ENCODE measurements at places on chromosomes 12 and 14.

GRCh38 chr12:122395319-122395718 is 27.1 kb downstream of the CLIP1 start:
- no peaks in the 10 kb centered on the region for H3K27me3 ChIP-seq
- no peak overlapping the region for H3K4me3 ChIP-seq

- H3K27ac ChIP-seq = no peak overlapping the region
- H3K27me3 ChIP-seq = no peaks in the 10 kb centered on the region
- no peak overlapping the region for H3K4me3 ChIP-seq
- peaks cover 14% of the 10 kb centered on the region for H3K4me1 ChIP-seq
- H3K36me3 ChIP-seq = peaks cover 5% of the 10 kb centered on the region
- no peak for DNase-seq
Measured at GRCh38 chr14:67516676-67517075, 16.4 kb upstream of the PLEKHH1 start.

GRCh38 chr12:64877363-64878004 is 53.0 kb downstream of the TBC1D30 start:
- no peaks in the 10 kb centered on the region for H3K27me3 ChIP-seq
- H3K36me3 ChIP-seq = no peaks in the 10 kb centered on the region
- H3K4me1 ChIP-seq = no peaks in the 10 kb centered on the region
- DNase-seq = no peak
- H3K27ac ChIP-seq = no peak overlapping the region

DNA sequence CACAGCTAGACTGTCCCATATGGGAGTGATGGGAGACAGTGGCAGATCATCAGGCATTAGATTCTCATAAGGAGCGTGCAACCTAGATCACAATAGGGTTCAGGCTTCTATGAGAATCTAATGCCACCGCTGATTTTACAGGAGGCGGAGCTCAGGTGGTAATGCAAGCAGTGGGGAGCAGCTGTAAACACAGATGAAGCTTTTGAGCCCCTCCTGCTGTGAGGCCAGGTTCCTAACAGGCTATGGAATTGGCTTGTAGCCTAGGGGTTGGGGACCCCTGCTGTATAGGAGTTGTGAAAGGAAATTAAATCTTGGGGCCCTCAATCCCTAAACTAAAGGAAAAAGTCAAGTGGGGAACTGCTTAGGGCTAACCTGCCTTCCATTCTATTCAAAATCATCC is 29.6 kb downstream of the ADIPOR2 start:
- peaks cover 5% of the 10 kb centered on the region for H3K4me1 ChIP-seq
- DNase-seq = no peak
- no peak overlapping the region for H3K27ac ChIP-seq
- H3K4me3 ChIP-seq = no peak overlapping the region

- no peak overlapping the region for H3K27ac ChIP-seq
- no peak for DNase-seq
- no peaks in the 10 kb centered on the region for H3K36me3 ChIP-seq
- no peak overlapping the region for H3K4me3 ChIP-seq
- H3K27me3 ChIP-seq = no peaks in the 10 kb centered on the region
- H3K4me1 ChIP-seq = no peaks in the 10 kb centered on the region
Measured at GRCh38 chr12:130456375-130457199, 118.9 kb downstream of the PIWIL1 start.

- no peak overlapping the region for H3K4me3 ChIP-seq
- no peak overlapping the region for H3K27ac ChIP-seq
- H3K27me3 ChIP-seq = no peaks in the 10 kb centered on the region
- DNase-seq = no peak
- no peaks in the 10 kb centered on the region for H3K4me1 ChIP-seq
- peaks cover 19% of the 10 kb centered on the region for H3K36me3 ChIP-seq
Measured at GRCh38 chr12:131805421-131805820, 22.8 kb upstream of the MMP17 start.

- H3K36me3 ChIP-seq = peaks cover 11% of the 10 kb centered on the region
- no peak overlapping the region for H3K4me3 ChIP-seq
- DNase-seq = no peak
- H3K27ac ChIP-seq = no peak overlapping the region
- no peaks in the 10 kb centered on the region for H3K4me1 ChIP-seq
Measured at GRCh38 chr14:52716155-52716554, 9.2 kb downstream of the PSMC6 start.

Data from naive thymus-derived CD4-positive, alpha-beta T cell (primary cell).